ENCODE measurements at places on chromosomes 4 and X.

GRCh38 chr4:169906104-169906503, 120.1 kb downstream of the MFAP3L start:
- no peak for DNase-seq

DNA sequence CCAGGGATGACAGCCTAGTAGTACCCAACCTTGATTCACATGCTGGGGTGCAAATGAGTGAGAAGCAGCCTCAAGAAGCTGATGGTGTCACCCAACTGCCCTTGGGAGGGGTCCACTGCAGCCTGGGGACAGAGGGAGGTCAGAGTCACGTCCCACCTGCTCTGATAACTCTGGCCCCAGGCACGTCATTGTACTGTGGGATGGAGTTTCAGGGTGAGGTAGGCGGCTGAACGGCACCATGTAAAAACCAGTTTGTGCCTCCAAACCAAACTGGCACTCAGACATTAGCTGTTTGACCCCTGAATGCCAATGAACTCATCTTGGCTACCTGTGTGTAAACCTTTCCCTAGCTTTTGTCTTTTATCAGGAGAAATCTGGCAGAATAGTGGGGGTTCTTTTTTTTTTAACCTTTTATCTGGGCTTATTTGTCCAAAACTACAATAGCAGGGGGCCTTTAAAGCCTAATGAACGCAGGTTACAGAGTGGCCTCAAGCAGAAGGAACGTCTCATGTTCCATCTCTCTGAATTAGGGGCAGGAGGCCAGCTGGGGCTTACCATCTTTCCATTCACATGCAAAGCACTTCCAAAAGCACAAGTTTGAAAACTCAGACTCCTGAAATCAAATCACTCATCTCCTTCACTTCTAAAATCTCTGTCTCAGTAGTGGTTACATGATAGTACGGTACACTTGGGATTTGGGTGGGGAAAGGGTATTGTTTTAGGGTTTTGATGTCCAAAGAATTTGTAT, 89.4 kb downstream of the IRF2 start:
- peak; percentile 53 for DNase-seq

- no peak for DNase-seq
These were observed 157.1 kb downstream of the VEGFC start for GRCh38 chr4:176635372-176636261.

DNA sequence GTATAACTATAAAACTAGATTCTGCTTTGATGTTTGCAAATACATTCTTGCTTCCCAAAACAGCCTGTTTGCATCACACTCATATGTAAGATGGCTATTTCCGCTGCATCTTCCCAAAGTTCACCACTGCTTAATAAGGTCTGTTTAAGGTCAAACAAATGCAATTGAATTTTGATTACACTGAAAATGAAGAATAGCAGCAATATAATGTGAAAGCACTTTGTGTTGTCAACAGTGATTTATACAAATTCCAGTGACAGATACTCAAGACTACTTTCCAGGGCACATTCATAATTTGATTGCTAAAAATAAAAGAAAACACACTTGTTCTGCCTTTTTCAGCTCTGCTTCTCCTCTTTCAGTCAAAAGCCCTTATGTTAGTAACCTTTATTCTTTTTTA, 8.1 kb upstream of the PGAM4 start:
- DNase-seq = no peak

DNA sequence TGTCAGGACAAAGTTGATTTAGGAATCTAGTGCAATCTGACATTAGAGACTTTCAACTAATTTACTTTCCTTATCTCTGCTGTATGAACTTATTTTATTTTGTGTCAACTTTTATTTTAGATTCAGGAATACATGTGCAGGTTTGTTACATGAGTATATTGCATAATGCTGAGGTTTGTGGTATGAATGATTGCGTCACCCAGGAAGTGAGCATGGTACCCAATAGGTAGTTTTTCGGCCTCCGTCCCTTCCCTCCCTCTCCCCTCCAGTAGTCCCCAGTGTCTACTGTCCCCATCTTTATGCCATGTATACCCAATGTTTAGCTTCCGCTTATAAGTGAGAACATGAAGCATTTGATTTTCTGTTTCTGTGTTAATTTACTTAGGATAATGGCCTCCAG, 68.7 kb upstream of the TEX13D start:
- no peak for DNase-seq

GRCh38 chr4:10677796-10678497, 6.6 kb downstream of the CLNK start:
- DNase-seq = no peak

DNA sequence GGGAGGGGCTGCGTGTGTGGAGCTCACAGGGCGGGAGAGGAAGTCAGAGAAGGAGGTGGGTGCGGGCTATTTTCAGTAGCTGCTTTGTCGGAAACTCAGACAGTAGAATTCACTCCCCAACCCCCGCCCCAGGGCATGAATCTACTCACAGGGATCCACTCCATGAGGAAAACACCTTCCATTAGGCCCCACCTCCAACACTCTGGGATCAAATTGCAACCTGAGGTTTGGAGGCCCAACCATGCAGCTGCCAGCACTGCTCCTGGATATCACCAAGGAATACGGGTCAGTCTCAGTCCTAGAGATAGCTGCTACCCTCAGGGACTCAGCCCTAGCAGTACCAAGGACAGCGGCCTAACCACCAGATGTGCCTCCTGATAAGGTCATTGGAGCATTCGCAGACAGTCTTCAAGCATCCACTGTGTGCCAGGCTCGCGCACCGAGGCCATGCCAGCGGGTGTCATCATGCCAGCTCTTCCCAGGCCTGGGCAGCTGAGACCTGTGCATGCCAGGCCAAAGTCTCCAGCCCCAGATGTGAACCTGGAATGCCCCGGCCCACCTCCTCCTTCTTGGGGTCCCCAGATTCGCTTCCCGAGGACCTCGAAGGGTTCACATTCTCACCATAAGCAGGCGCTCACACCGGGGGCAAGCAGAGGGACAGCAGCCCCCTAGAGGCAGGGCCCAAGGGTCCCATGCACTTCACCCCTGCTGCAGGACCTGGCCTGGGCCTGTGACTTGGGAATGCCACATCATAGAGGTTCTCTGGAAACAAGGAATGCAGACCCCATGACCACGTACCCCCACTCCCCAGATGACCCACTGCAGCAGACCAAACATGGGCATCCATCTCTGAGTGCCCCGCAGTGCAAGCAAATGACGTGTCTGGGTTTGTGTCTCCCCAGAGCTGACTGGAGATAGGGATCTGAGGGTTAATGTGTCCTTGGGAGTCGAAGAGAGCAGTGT, 102.3 kb downstream of the ADRA2C start:
- peak; percentile 40 for DNase-seq

GRCh38 chr4:68718447-68719074, 48.1 kb upstream of the UGT2B15 start:
- DNase-seq = no peak

DNA sequence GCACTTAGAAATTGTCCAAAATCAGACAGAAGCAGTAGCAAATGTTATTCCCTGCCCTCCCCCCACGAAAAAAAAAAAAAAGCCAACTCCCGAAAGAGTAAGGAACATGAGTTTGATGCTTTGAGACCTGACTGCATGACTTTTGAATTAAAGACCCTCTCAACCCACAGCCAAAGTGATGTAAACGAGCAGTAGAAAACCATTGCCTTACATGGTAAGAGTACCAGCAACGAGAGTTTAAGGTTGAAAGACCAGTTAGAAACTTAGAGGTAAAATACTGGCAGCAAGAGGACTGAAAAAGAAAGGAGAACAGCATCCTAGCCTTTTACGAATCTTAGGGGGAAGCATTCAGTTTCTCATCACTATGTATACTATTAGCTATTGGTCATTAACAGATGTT, 10.0 kb upstream of the ANXA10 start:
- DNase-seq = no peak

DNA sequence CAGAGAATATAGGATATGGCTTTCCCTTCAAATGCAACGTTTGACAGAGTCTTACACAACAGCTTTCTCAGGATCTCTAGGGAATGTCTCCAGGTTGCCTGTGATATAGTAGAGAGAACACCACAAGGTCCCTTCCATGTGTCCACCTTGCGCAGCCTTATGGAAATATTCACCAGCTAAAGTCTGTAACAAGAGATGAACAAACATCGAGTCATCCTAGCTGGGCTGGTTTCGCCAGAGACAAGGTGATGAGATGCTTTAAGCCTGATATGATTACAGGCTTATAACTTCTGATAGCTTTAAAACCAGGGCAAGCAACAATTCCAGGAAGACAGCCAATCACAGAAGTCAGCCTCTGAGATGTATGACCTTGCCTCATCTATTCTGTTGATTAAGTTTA, 83.8 kb downstream of the SEL1L3 start:
- DNase-seq = no peak

DNA sequence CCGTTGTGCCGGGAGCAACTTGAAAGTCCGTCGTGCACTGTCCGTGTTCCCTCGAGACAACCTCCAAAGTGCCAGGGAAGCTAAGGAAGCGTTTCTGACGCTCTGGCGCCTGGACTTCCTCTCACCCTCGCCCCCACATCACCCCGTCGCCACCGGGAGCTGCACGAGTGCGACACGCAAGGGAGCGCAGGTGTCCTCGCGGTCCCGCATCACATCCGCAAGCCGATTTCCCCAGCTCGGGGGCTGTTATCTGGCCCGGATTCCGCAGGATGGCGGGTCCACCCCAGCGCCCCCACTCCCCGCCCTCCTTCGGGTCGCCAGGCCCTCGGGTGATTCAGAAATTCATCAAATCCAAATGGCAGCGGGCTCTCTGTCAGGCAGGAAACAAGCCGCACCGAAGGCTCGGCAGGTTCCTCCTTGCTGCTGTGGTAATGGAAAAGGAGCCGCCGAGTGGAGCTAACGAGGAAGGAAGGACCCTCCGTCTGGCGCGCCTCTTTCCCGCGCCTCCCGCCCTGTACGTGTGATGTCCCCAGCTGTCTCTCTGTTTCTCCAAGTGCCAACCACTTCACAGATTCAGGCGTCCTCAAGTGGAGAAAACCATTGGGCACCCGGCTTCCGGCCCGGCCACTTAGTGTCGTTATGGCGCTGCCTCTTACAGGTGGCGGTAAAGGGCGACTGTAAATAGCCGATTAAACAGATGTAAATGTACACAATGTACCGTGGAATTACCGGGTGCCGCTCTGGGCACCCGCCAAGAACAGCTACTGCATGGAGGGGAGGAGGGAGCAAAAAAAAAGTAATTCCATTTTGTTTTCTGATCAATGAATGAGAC, 921 bp upstream of the SETD7 start:
- peak; percentile 84 for DNase-seq
